ENCODE measurements at places on chromosomes 1 and 21. TPM values are rescaled to one million over a fixed set of nuclear protein-coding genes. Genes with fewer than 3 reads are reported as not detected.

- H3K27ac ChIP-seq, result peak overlapping the region; percentile 25
- H3K4me3 ChIP-seq, result peak overlapping the region; percentile 5
- no peaks in the 10 kb centered on the region for H3K27me3 ChIP-seq
- DNase-seq, result peak; percentile 91
These were observed 10.0 kb downstream of the YBEY start for GRCh38 chr21:46295996-46296752.

PTGER3 gene
- total RNA-seq, result 2.7 TPM

CNR2 gene
- 0.06 TPM for total RNA-seq

ZSWIM5 gene
- 4.1 TPM for total RNA-seq

- H3K4me3 ChIP-seq, result no peak overlapping the region
- H3K4me1 ChIP-seq, result no peaks in the 10 kb centered on the region
- no peak overlapping the region for H3K27ac ChIP-seq
- H3K36me3 ChIP-seq, result no peaks in the 10 kb centered on the region
- no peak for DNase-seq
These were observed 98.9 kb upstream of the SLC44A3 start for GRCh38 chr1:94721240-94721639.

DNA sequence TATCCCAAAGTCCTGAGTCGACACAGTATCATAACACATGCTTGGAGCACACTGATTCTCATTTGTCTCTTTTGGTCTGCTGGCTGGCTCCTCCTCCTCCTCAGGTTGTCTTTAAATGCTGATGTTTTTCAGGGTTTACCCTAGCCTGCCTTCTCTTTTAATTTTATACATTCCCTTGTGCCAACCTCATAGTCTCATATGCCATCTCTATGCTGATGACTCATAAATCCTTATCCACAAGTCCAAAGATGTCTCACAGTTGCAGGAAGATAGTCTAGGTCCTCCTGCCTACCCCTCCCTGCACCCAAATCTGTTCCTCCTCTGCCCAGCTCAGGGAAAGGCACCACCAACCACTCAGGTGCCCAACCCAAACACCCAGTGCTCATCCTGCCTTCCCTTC is 108.3 kb downstream of the SIPA1L2 start:
- no peak overlapping the region for H3K27ac ChIP-seq
- no peaks in the 10 kb centered on the region for H3K27me3 ChIP-seq
- no peaks in the 10 kb centered on the region for H3K36me3 ChIP-seq
- no peak for DNase-seq
- peaks cover 12% of the 10 kb centered on the region for H3K4me1 ChIP-seq

All from upper lobe of right lung (tissue), 1 donor.